ENCODE measurements at places on chromosomes 16 and 17. TPM values are rescaled to one million over a fixed set of nuclear protein-coding genes. Genes with fewer than 3 reads are reported as not detected.
A peak's percentile ranks its signal among the peaks of the same experiment; 100 is the strongest.

DNA sequence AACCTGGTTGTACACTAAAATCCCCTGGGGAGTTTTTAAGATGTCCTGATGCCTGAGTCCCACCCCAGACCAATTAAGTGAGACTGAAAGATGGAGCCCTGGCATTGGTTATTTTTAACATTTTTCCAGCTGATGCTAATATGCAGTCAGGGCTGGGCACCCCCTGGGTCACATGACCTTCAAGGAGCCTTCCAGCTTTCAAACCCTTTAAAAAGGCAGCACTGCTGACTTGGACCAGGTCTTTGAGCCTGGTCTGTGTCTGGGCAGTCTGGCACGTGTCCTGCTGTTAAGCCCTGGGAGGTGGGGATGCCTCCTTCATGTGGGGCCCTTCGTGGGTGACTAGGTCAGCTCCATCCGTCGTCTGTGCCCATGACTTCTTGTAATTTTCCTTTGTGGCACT, 202.6 kb downstream of the CCDC182 start:
- no peak for DNase-seq

- DNase-seq, result no peak
These were observed 43.9 kb downstream of the CLEC16A start for GRCh38 chr16:10988164-10988803.

GRCh38 chr17:40307740-40308239, 1.2 kb upstream of the RARA start:
- DNase-seq, result no peak

DNA sequence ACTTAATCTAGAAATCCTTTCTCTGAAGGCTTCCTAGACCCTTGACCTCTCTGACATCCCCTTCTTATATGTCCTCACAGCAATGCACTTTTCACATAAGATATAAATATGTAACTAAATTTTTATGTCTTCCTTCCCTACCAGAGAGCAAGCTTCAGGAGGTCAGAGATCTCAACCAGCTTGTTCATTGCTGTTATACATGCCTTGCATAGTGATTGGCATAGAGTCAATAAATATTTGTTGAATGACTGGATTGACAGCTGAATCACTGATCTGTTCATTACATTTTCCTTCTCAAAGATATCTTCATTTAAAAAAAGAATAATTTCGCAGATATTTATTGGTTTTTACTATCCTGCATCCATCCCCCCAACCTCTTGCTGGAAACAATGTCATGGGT, 29.5 kb downstream of the HYDIN start:
- DNase-seq, result no peak

REXO5 gene
- 3.0 TPM for total RNA-seq

DNA sequence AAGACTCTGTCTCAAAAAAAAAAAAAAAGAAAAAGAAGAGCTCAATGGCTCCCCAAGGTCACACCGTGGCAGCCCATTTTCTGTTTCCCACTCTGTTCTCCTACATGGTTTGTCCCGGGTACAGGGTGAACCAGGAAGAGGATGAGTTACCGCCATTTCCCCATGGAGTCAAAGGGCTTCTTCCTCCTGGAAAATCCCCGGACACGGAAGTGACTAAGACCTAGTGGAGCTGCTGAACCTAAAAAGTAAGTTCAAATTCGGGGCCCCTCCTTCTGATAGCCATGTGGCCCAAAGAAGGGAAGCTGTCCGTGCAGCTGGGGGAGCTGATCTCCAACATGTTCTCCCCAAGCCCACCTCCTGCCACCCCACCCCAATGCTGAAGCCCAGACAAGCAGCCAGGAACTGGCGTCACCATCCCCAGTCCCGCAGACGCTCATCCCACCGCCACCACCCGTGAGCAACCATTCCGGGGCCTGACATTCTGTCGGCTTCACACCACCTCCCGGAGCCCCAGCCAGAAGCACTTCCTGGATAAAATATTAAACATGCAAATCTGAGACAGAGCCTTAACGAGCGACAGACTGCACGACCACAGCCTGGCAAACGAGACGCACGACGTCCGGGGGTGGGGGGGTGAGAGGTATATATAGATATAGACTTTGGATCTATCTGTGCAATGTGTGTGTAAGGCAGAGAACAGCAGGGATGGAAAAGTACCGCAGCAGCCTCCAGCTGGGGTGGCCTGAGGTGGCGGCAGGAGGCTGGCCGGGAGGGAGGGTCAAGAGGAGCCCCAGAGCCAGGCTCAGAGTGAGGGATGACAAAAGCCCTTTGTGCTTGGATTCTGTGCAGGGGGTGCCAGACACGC, 17.6 kb downstream of the EPOP start:
- DNase-seq, result peak; percentile 61

- DNase-seq, result no peak
These were observed 399.4 kb upstream of the C16orf82 start for GRCh38 chr16:26667307-26667706.

PRAC2 gene
- not detected for total RNA-seq

All from aorta (tissue), 5 donors.